Transverse colon (tissue), 4 donors: ENCODE measurements at places on chromosomes 2 and 18. TPM values are rescaled to one million over a fixed set of nuclear protein-coding genes. Genes with fewer than 3 reads are reported as not detected.
A peak's percentile ranks its signal among the peaks of the same experiment; 100 is the strongest.

ZBTB7C gene
- total RNA-seq = 81.2 TPM

SCN7A gene
- 13.8 TPM for total RNA-seq

GKN1 gene
- not detected for total RNA-seq

EFEMP1 gene
- 25.3 TPM for total RNA-seq

ALPP gene
- total RNA-seq = not detected

POMC gene
- not detected for total RNA-seq

ANKRD53 gene
- total RNA-seq = 0.96 TPM

PDE1A gene
- 0.75 TPM for total RNA-seq

HRH4 gene
- not detected for total RNA-seq

GRCh38 chr18:61784834-61785233 lies 108.0 kb downstream of the RNF152 start:
- DNase-seq = no peak

DNA sequence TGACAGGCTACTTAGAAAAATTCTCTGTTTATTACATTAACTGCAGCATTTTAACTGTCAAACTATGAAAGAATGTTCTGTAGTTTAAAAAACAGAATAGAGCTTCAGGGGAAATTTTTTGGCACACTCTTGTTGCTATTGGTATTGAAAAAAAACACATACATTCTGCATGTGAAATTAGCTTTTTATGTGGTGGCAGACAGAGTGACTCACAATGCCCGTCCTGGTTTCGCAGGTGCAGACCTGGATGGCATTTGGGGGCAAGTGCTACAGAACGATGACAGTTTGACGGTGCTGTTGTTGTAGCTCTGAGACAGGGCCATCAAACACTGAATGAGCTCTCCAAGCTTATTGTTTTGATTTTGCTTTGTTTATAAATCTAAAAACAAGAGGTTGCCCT lies 105.0 kb upstream of the MAP3K20 start:
- no peak for DNase-seq

- no peak for DNase-seq
Measured at GRCh38 chr2:31433541-31433940, 19.0 kb upstream of the XDH start.

DNA sequence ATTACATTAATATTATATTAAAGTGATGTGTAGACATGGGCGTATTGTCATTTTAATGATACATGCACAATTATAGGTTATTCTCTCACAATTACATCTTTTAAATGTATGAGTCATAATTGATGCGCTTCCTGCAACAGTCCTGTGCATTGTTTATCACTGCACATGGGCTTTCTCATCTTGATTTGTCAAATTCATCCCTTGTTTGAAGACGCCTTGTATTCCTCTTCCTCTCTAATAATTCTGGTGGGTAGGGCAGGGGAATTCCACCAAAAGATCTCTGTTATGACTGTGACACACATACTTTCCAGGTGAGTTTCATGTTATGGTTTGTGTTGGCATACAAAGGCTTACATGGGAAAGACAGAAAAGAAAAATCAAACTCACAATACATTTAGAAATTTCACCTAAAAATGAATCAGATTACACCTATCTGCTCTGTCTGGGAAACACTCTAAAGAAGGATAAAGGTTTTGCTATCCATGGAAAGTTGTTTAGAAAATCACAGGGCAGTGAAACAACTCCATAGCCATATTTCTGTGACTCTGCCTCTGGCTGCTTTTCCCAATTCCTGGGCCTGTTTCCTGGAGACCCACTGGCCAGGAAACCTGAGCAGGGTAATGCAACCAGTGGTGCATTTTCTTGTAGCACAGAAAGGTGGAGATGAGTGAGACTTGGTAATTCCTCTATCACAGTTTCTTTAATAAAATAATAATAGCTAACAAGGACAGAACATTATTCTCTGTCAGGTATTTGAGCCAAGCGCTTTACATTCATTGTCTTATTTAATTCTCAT lies 13.2 kb downstream of the SLC9A2 start:
- no peak for DNase-seq

GRCh38 chr2:66456183-66457041 lies 21.5 kb downstream of the MEIS1 start:
- DNase-seq = no peak

- DNase-seq = peak; percentile 79
Measured at GRCh38 chr2:10493634-10494281, 45.6 kb upstream of the ODC1 start.

GRCh38 chr18:9705183-9705829 lies 2.8 kb upstream of the RAB31 start:
- DNase-seq = no peak

GRCh38 chr2:216603010-216603883 lies 30.0 kb upstream of the IGFBP2 start:
- no peak for DNase-seq

DNA sequence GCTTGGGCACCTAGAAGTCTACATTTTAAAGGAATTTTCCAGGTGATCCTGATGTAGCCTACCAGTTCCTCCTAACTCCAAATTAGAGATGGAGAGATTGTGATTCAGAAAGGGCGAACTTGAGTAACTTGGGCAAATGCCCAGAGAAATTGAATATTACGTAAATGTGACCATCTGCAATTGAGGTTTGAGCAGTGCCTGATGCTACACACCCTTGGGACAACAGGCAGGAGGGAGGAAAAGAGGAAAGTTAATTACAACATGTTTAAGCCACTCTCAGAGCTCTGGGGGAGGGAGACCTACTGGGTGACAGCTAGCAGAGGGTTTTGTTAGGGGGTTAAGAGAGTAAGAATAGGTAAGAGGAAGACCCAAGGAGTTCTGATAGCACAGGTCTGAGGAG lies 208.9 kb downstream of the LPIN1 start:
- DNase-seq = no peak

GRCh38 chr18:34223164-34223892 lies 1.4 kb downstream of the NOL4 start:
- DNase-seq = no peak

- DNase-seq = no peak
Measured at GRCh38 chr2:189138800-189139199, 40.8 kb downstream of the COL5A2 start.

DNA sequence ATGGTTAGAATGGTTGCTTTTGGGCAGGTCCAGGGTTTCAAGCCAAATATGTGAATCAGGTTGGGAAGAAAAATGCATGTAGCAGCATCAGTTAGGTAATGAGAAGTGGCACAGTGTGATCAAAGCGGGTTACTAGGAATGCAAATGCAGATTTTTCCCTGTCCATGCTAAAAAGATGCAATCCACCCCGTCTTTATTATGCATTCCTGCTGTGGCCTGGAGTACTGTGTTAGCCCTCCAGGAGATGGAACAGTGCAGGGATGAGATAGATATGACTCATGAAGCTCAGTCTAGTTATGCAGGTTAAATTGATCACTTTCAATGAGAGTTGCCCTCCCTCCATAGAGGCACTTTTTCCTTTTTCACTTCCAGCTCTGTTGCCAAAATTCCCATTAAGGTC lies 283.8 kb downstream of the CTNNA2 start:
- DNase-seq = no peak

DNA sequence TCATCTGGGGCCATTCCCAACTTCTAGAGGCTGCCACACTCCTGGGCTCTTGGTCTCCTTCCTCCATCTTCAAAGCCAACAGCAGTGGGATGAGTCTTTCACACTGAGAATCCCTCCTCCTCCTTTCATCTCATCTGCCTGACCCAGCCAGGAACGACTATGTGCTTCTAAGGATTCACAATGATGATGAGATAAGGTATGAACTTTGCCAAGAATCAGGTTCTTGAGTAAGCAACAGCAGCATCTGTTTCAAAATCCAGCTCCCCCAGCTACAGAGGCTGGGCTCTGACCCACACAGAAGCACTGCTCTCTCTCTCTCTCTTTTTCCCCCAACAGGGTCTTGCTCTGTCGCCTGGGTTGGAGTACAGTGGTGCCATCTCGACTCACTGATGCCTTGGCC lies 46.4 kb downstream of the TIMM21 start:
- DNase-seq = no peak

GRCh38 chr2:186950694-186951093 lies 101.7 kb upstream of the ZSWIM2 start:
- no peak for DNase-seq

DNA sequence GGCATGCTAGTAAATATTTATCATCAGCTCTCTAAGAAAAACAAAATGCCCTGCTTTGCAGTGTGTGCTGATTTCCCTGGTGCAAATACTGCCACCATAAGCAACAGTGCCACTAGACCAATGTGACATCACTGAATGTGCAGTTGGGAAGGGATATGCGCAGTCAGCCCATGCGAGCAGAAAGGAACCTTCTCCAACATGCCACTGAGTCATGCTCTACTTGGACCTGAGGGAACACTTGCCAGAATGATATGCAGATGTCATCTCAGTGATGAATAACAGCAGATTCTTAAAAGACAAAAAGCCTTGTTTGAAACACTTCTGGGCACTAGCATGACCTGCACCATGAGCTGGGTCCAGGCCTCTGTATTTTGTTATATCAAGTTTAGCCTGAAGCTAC lies 55.3 kb upstream of the REL start:
- no peak for DNase-seq

- DNase-seq = no peak
Measured at GRCh38 chr18:44732599-44732998, 51.9 kb downstream of the SETBP1 start.

GRCh38 chr2:74696829-74697228 lies 42.8 kb downstream of the SEMA4F start:
- DNase-seq = no peak

- no peak for DNase-seq
Measured at GRCh38 chr2:40546439-40547191, 94.7 kb upstream of the SLC8A1 start.

DNA sequence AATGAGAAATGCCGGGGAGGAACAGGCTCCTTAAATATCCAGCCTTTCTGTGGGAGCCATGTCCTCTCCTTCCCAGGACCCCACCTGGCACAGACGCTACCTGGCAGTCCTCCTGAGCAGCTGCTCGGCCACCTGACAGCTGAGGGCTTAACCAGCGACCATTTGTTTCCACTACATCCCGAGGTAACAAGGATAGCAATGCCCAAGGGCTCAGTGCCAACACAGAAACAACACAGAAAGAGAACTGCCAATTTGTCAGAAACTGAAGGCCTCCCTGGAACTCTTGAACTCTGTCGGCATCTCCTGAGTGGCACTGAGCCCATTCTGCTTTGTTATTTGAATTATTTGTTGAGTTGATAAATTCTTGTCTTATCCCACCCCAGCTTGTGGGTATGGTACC lies 122.2 kb upstream of the ARHGAP28 start:
- DNase-seq = no peak

DNA sequence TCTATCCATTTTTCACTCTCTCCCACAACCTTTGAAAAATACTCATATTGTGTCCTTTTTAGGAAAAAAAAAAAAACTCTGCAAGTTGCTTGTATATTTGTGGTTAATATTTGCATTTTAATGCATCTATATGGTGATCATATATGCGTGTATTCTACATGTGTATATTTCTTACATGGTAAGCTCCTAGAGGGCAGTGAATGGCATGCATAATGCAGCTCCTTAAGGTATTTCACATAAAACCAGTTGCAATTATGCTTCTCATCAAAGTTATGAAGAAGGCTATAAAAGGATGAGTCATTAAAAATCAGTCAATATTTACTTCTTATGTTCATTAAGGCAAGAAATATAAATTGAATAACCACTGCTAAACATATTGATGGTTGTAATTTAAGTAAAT lies 100.8 kb downstream of the LRP1B start:
- DNase-seq = no peak

- DNase-seq = no peak
Measured at GRCh38 chr2:1647417-1648240, 96.7 kb downstream of the PXDN start.

DNA sequence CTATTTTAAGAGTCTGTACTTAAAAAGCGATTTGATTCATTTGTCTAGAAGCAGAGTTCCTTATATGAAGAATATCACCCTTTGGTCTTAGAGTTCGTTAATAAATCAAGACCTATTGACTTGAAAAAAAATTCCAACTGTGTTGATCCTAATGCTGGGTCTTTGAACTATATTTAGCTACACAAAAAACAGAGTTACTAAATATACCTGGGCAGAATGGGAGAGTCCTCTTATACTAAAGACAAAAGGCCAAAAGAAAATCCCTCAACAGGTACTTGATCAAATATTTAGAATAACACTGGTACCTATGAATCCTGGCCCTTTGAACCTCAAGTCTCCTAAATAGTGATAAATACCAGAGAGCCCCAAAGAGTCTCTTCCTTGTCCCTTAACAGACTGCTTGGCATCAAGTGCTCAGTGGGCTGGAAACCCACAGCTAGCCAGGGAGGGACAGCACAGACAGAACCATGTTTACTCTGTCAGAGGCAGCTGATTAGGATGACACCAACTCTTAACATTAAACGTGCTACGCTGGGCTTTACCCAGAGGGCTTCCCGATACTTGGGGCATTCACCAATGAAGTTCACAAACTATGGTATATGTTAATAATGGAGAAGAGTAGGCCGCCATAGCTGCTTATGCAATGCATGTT lies 95.1 kb downstream of the FIGN start:
- no peak for DNase-seq

- no peak for DNase-seq
Measured at GRCh38 chr2:238900511-238900910, 52.6 kb downstream of the TWIST2 start.

GRCh38 chr2:49067971-49068370 lies 86.3 kb downstream of the FSHR start:
- no peak for DNase-seq

DNA sequence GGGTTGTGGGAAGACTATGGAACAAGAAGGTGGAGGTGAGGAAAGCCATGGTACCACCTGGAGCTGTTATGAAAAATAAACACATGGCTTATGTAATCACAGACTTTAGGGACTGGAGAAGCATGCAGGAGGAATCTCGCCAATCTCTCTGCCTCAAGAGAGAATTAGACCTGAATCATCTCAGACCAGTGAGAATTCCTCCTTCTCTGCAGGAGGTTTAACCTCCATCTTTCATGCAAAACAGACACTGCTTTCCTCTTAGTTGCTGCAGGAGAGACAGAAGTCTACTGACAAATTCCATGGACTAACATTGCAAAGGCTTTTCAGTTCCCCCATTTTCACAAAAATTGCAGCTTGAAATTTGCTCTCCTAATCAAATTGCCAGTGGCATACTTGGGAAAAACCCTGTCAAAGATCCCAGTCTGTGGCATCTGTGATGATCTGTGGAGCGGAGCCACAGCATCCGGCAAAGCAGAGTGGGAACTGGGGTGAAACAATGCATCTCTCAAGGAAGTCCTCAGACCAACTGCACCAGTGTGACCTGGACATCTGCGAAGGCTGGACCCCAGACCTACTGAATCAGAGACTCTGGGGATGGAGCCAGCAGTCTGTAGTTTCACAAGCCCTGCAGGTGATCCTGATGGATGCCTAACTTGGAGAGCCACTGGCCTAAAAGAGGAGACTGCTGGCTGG lies 28.6 kb upstream of the NCKAP5 start:
- no peak for DNase-seq

- DNase-seq = peak; percentile 12
Measured at GRCh38 chr18:45890606-45891005, 65.1 kb downstream of the SIGLEC15 start.
